ENCODE measurements at places on chromosomes 16 and 17.

- DNase-seq: no peak
Observed at GRCh38 chr17:14747603-14747950, 446.7 kb downstream of the HS3ST3B1 start.

- no peak for DNase-seq
Observed at GRCh38 chr17:22516861-22517636, 824.7 kb downstream of the KCNJ18 start.

DNA sequence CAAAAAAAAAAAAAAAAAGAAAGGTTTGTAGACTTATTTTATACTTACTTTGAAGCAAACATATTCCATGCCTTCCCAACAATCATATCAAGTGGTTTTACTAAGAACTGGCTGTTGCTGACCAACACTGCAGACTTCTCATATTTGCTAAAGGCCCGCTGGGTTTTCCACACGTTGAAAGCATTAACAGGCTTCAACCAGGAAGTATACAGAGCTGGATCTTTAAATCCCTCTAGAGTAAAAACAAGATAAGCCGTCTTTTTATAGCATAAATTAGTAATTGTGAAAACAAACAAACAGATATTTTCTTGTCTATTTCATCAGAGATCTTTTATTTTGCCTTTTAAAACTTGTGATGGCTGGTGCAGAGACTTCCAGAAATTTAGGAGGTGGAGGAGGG is 29.1 kb downstream of the TUBD1 start:
- no peak for DNase-seq

- no peak for DNase-seq
Observed at GRCh38 chr17:45425125-45425983, 7.3 kb downstream of the ARHGAP27 start.
